Stimulated activated memory B cell treated with anti-CD40 and anti-IgM and Interleukin-4, amounts not matched to agents 10 μg/mL and 1 μg/mL and 100 μg/mL, for 72 hours (primary cell): ENCODE measurements at places on chromosomes 4 and X.
A peak's percentile ranks its signal among the peaks of the same experiment; 100 is the strongest.

DNA sequence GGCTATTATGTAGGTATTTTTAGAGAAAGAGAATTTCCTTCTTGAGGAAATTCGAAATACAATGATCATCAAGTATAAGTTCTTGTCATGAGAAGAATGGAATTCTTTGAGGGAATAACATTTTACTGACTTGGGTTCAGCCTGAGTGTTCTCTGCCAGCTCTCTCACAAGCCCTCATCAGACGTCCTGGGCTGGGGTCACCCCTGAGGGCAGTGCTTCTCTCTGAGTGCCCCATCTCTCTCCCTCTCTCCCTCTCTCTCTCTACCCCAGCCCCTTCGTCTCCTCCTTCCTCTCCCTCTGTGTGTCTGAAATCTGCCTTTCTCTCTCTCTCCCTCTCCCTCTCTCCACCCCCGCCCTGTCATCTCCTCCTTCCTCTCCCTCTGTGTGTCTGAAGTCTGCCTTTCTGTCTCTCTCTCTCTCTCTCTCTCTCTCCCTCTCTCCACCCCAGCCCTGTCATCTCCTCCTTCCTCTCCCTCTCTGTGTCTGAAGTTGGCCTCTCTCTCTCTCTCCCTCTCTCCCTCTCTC lies 241.7 kb upstream of the PSAPL1 start:
- ATAC-seq: no peak

DNA sequence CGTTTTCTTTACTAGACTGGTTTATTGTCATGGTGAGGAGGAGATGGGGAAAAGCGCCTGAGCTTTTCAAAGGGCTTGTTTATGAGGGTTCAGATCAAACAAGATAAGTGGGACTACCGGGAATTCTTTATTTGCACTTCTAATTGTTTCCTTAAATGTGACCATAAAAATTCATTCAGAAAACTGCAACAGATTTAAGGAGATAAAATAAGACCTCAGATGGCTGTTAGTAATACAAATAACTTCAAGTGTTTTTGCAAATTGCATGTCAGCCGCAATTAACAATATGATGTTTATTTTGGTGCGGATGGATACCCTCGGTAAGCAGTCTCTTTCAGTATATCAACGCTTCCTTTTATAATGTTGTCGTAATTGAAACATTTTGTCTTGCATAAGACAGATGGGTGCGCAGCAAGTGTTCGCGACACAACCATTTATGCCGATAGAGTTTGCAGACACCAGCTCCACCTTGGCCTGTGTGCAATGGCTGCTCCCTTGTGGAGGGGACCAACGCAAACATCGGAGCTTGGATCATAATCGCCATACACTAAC lies 151.0 kb downstream of the C4orf33 start:
- ATAC-seq: no peak

DNA sequence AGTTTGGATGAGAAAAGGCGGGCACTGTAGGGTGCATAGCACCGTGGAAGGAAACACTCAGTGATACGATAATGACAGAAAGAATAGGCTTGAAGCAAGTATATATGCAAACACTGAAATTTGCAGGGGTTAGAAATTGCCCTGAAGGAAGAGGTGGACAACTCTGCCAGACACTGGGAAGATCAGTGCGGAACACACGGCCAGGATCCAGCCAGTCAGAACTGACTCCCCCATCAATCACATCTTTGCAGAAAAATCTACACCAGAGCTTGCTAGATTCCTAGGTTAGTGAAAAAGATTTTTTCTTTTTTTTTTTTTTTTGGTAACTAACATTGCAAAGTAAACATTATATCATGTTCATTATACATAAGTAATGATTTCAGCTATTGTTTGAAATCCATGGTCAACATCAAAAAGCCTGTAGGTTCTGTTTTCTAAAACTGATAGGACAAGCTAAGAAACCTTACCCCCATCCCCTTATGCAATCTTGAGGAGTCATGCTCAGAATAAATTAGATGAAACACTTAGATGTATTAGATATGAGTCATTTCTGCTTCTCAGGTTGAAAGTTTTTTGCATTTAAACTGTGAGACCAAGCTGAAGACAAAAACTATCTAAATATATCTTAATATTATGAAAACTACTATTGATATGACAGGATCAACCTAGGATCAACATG lies 38.9 kb downstream of the TRIML1 start:
- no peak for ATAC-seq

DNA sequence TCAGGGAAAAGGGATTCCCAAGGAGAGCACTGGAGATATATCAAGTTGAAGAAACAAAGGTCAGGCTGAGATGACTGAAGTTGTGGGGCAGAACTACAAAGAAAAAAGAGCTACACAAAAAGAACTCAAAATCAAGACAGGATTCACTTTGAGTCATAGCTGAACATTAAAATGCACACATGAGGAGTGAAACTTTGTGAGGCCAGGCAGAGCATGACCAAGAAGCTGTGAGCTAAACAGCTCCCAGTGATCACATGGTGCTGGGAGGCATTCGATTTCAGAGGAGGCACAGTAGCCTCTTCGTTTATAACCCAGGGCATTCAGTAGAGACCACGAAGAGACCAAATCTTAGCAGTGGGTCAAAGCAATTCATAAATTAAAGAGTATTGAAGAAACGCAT lies 145.3 kb downstream of the ATRX start:
- peak; percentile 50 for ATAC-seq

DNA sequence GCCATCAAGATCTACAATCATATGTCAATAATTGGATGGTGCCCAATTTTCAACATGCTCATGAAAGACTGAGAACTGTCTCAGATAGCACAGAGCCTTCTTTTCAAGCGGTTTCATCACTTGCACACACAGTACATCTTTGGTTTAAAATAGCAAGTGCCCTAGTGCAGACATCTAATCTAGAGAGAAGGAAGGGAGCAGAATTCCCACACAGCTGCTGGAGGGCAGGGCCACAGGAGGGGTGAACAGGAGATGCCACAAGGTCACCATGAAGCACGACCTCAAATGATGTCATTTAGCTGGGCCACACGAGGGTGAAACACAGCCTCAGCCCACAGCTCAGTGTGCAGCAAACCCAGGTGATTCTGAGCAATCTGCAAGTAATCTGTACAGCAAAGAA lies 24.3 kb downstream of the LEF1 start:
- no peak for ATAC-seq

DNA sequence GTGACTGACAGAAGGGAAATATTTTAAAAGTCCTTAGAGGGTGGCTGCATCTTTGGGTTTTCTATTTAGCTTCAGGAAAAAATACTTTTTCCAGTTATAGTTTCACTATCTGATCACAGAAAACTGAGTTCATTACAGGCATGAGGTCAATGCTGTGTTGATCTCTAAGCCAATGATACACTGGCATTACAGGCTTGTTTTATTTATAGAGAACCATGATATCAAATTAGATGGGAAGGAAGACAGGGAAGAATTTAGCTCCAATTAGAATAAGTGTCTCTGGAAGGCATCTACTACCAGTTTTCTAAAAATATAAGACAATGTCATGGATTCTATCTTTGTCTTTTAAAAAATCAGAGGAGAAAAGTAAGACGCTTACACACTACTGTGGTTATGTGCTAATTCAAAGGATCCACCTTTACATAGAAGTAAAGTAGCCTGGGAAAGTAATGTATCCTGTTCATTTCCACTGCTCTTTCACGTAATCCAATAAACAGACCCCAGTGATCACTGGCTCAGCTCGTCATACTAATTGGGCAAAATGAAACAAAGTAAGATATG lies 344.5 kb upstream of the PPARGC1A start:
- ATAC-seq: no peak

DNA sequence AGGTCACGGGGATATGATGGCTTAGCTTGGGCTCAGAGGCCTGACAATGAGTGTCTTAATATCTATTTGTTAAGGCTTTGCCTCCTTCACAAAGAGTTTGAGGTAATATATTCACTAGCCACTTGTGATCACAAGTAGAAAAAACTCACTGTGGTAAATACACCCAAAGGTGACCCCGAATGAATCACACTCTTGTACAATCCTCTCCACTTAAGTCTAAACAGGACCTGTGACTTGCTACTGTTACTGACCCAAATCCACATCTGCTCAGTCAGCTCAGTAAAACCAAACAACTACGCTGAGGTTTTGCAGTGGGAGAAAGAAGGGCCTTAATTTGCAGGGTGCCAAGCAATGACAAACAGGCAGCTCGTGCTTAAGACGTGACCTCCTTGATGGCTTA lies 223.8 kb upstream of the MAGEC2 start:
- ATAC-seq: no peak

DNA sequence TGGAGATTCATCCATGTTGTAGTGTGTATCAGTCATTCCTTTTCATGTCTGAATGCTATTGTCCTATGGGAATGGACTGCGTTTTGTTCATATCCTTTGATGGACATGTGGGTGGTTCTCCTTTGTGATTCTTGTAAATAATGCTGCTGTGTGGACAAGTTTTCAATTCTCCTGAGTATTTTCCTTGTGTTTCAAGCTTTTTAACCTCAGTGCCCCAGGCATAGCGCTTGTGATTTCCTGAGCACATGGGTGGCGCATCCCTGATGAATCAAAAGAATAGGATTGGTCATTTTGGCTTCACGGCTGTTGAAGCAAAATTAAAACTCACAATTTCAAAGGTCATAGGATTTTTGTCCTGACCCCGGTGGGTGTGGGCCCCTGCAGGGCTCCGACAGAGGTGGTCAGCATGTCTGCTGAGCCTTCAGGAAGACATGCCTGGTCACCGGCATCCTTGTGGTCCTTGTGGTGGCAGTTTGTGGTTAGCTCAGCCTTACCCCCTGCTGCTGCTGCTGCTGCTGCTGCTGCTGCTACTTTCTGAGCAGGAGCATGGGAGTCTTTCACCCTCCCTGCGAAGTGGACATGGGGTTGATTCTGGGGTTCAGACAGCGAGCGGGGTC lies 30.0 kb downstream of the SHROOM2 start:
- no peak for ATAC-seq
